ENCODE measurements at places on chromosomes 3 and 15. TPM values are rescaled to one million over a fixed set of nuclear protein-coding genes. Genes with fewer than 3 reads are reported as not detected.

Gene CCRL2
- total RNA-seq = not detected

Gene RASL12
- total RNA-seq = not detected

Gene ANKUB1
- total RNA-seq = not detected

Gene FANCD2
- total RNA-seq = 6.1 TPM

Gene ADAMTS9
- total RNA-seq = 1.3 TPM

Gene PLSCR2
- not detected for total RNA-seq

Gene NOX5
- 0.11 TPM for total RNA-seq

Gene SACM1L
- total RNA-seq = 33.9 TPM

Gene PP2D1
- not detected for total RNA-seq

All from GM23248 (cell line).